ENCODE measurements at places on chromosomes 5 and 9. TPM values are rescaled to one million over a fixed set of nuclear protein-coding genes. Genes with fewer than 3 reads are reported as not detected.

The GABRA6 gene
- 6.1 TPM for total RNA-seq

The GAS1 gene
- 82.1 TPM for total RNA-seq

The SHISAL2B gene
- total RNA-seq = not detected

The GM2A gene
- total RNA-seq = 48.9 TPM

The RANBP3L gene
- total RNA-seq = 21.2 TPM
